ENCODE measurements at places on chromosomes 1 and 21.

DNA sequence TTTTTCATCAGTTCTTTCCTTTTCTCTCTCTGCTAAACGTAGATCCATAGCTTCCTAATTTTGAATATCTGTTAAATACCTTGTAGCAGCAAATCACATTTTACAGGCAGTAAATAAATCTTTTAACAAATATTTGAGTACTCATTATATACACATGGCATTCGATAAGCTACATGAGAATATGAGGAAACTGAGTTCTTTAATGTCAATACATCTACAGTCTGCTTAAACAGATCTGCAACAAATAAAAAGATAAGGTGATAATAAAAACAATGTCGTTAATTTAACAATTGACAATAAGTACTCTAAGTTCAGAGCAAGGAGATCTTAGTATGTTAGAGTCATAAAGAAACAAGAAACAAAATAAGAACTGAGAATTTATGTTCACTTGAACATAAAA lies 42.9 kb downstream of the SELENOF start:
- no peak for DNase-seq

DNA sequence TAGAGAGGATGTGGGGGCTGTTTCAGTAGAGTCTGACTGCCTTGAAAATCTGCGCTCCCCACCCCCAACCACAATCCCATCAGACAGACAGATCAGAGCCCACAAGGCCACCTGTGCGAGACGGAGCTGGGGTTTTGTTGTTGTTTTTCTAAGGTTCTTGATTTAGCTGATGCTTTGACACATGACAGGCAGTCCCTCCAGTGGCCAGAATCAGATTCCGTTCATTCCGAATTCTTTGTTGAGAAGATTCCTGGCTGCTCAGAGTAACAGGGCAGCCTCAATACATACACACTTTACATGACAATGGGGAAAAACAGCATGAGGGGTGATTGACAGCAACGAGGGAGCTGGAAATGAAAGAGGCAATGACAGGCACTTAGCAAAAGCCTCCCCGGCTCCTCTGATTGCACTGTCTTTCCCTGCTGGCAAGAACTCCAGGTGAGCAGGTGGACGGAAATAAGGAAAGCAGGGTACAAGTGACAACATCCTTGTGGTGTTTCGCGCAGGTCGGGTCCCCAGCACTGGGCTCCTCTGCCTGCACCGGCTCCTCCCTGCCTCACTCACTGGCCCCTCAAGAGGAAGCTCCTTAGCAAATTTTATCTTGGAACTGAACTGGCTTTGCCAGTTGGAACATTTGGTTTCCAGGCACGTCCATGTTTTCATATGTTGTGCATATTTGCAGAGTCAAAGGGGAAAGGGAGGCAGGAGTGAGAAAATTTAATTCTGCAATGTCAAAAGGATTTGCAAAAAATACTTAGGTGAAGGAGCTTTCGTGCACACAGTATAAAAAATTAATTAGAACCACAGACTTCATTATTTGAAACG lies 148.7 kb downstream of the PGBD5 start:
- no peak for DNase-seq

GRCh38 chr1:37128091-37128490 lies 93.8 kb upstream of the GRIK3 start:
- DNase-seq, result no peak

GRCh38 chr1:13662493-13662892 lies 37.5 kb upstream of the PRDM2 start:
- no peak for DNase-seq

DNA sequence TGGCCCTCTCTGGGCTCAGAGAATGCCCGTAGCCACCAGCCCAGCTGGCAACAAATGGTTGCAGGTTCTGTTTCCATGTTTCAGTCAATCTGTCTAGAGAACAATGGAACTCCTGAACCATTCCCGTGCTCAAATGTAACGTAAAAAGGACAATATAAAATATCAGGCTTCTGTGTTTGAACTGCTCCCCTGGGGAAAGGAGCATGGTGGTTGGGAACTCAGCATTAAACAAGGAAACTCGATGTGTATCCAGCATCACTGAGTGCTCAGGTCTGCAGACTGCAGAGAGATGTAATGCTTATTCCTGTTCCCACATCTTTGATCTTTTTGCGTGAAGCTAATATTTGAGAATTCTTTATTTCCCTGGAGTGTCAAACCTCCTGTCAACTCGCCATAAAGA lies 326.5 kb downstream of the KIF26B start:
- no peak for DNase-seq

DNA sequence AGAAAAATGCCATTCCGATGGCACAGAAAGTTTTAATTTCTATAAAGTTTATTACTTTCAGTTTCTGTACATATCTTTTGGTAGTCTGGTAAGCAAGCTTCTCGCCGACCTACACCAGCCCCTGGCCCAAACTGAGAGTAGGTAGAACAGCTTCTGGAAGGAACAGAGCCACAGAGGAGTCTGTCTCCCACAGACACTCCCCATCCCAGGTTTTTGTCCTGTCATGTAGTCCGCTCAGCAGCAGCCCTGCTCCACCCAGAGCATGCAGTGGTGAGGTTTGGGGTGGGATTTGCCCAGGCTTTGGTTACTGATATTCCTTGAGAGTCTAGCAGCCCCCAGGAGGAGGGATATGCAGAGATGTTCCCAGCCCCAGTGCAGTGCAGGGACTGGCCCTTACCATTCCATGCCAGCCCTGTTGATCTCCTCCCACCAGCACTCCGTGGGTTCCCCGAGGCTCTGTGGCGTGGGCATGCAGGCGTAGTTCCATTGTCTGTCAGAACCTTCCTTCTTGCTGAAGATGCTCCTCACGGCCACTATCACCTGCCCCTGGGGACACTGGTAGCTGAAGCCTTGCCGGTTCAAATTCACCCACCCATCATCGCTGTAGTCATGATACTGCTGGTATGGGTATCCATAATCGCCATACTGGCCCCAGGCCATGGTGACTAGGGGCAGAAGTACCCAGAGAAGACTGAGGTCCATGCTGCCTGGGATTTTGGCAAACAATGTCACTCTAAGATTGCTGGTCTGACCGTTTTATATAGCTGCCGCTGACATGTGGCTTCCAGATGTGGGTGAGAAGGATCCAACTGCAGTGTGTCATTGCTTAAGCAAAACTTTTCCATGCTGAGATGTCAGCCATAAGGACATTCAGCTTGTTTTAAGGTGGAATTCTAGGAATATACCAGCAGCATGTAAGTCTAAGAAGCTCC lies at the start of gene DPT:
Gene DPT (minus strand): TSS at position 734 of the 932 bp plus-strand sequence. CDS start 32 bp downstream, at position 702.
- no peak for DNase-seq

DNA sequence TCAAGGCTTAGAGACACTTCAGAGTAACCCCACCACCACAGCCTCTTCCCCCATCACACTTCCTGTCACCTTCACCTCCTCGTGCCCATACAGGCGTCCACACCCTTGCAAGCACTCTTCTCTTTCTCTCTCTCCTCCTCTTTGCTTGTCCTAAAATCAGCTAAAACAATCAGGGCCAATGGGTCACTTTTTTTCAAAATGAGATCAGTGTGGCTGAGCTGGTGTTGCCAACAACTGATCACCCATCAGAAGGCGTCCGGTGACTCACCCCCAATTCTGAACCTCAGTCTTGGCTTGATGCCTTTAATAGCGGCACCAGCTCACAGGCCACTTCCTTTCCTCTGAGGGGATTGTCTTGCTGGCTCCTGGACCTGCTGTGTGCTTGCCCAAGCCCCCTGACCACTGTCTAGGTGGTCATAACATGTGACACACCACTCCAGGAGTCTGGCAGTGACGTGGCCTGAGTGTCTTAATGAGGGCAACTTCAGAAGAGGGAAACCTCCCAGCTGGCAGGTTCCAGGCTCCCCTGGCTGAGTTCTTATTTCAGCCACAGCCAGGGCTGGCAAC lies 1.6 kb downstream of the DRAXIN start:
- no peak for DNase-seq

DNA sequence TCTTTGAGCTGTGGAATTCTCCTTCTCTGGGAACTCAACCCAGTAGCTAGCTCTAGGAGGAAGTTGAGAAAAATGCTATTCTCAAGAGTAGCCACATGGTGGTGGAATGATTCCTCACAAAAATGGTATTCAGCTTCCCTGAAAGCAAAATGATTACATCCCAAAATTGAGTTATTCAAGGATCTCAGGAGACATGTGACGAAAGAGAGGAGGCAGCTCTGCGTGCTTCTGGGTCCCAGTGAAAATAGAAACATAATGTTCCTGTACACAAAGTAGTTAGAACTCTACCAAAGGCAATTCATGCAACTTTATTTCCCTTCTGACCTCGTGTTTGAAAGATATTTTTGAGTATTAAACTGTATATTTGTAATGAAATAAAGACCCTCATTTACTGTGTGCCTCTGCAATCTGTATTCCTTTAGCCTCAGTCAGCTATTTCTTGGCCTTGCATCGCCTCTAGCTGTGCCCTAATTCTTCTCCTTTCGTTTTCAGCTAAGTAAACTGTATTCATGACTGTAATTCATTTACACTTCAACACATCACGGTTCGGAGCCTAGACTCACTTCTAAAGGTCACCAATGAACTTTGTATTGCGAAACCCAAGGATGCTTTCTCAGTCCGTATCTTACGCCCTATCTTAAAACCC lies 167.3 kb downstream of the FASLG start:
- DNase-seq, result no peak

- no peak for DNase-seq
Observed at GRCh38 chr1:113958691-113959090, 20.6 kb upstream of the OLFML3 start.

- DNase-seq, result no peak
Observed at GRCh38 chr21:38819719-38820159, 14.0 kb downstream of the ETS2 start.

- DNase-seq, result no peak
Observed at GRCh38 chr21:40638466-40639251, 208.3 kb downstream of the DSCAM start.

GRCh38 chr1:89429062-89429461 lies 65.2 kb downstream of the GBP6 start:
- no peak for DNase-seq

DNA sequence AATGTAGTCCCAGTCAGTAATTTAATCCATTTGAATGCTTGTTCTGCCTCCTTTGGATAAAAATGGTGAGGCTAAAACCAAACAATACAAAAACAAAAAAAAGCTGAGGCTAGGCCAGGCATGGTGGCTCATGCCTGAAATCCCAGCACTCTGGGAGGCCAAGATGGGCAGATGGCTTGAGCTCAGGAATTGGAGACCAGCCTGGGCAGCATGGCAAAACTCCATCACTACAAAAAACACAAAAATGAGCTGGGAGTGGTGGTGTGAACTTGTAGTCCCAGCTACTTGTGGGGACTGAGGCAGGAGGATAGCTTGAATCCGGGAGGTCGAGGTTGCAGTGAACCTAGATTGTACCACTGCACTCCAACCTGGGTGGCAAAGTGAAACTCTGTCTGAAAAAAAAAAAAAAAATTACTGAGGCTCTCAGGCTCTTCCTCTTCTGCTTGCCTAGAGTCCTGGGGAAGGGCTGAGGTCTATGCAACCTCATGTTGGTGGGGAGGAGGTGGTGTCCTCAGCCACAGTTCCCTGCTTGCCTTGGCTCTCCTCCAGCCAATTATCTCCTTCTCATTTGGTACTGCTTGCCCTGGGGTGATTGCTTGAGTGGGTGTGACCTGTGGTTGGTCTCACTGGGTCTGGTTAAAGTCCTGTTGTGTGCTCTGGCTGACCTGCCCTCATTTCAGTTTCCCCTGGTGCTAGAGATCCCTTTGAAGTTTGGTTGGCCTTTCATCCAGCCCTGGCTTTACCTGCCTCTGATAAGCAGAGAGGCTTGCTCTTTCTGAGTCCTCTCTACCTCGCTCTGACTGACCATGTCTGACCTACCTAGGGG lies 20.9 kb downstream of the S1PR1 start:
- DNase-seq, result no peak

DNA sequence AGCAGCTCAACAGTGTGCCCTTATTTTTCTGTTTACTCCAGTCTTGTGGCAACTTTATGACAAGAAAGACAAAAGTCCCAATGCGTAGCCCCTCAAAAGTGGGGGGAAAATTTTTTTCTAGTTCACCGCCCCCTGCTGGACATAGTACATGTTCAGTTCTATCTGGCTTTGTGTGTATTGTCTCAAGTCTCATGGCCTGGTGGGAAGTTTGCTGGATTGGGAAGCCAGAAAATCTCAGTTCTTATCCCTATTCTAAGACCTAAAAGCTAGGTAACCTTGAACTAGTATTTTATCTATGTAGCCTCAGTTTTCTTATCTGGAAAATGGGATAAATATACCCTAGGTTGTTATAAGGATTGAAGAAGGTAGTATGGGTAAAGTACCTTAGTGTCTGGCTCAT lies 55.8 kb upstream of the LDLRAP1 start:
- peak; percentile 32 for DNase-seq

DNA sequence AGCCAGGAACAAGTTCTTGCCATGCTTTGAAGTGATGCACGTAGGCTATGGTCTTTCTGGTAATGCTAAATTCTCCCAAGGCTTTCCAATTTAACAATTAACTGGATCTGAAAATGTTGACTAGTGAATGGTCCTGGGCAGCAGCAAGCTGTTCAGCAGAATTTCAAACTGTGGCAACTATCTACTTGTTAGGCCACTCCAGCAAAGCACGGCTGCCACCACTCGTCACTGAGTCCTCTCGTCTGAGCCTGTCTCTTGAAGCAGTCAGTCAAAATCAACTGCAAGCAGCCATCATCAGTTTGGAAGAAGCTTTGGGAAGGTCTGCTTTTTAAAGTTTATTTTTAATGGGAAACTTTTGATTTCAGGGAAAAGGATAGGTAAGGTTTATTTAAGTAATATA lies 6.1 kb downstream of the FLVCR1 start:
- DNase-seq, result no peak

GRCh38 chr21:15870819-15871218 lies 141.0 kb downstream of the USP25 start:
- DNase-seq, result no peak

GRCh38 chr1:205505076-205505729 lies 734 bp downstream of the CDK18 start:
- DNase-seq, result no peak

DNA sequence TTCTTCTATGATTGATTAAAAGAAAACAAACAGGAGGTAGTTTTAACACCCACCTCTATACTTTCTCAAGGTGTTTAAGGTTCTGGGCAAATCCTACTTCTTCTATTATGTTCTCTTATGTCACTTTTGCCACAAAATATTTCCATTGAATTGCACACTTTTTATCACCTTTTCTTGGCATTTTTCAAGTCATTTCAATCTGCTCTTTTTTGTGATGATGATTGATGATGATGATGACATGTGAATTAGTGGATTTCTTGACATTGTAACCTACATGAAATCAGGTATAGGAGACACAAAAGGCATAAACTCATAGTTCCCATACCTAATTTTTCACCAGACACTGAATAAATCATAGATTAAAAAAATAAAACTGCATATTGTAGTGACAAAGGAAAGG lies 4.1 kb downstream of the PTPRC start:
- DNase-seq, result no peak

DNA sequence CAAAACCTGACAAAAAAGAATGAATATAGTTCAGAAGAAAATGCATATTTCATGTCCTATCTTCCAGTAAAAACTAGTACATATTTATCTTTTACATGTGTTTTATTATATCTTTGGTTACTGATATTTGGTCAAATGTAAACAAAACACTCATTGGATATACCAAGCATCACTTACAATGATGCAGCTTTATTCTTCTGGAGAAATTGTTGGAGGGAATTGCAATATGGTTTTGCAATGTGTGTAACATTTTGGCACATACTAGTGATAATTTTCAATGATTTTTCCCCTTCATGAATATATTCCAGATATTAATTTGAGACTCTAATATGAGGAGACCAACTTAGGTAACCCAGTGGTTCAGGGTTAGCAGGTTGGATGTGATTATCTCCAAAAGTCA lies 146.1 kb downstream of the ZC3H11B start:
- no peak for DNase-seq
